ENCODE measurements at places on chromosomes 1 and 21. TPM values are rescaled to one million over a fixed set of nuclear protein-coding genes. Genes with fewer than 3 reads are reported as not detected.
A peak's percentile ranks its signal among the peaks of the same experiment; 100 is the strongest.

- no peaks in the 10 kb centered on the region for H3K36me3 ChIP-seq
- no peaks in the 10 kb centered on the region for H3K4me1 ChIP-seq
- H3K27ac ChIP-seq = no peak overlapping the region
- DNase-seq = no peak
- H3K27me3 ChIP-seq = peaks cover 2% of the 10 kb centered on the region
- no peak overlapping the region for H3K4me3 ChIP-seq
Observed at GRCh38 chr1:55559161-55559611, 344.0 kb upstream of the USP24 start.

DNA sequence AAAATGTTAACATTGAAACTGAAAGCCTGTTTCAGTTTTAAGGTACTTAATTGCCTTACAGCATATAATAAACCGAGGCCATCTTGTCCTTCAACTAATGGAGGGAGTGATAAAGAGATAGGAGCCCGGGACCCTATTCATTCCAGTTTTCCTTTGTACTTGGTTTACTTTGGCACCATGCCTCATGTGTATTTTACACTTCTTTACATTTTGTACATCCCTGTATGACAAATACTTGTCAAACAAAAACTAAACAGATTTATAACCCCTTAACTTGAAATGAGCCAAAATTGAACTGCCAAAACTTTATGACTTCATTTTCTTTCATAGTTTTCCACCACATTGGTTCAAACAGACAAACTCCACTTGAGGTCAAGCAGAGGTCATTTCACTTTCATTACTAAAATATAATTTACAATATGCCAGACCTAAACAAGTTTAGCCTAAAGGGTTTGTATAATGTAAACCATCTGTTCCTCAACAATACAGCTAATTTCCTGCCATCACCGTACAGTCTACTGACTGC is 30.9 kb upstream of the UBE2U start:
- H3K27me3 ChIP-seq = peaks cover 16% of the 10 kb centered on the region
- H3K4me3 ChIP-seq = no peak overlapping the region
- no peak for DNase-seq
- H3K36me3 ChIP-seq = no peaks in the 10 kb centered on the region
- H3K4me1 ChIP-seq = peaks cover 23% of the 10 kb centered on the region

GRCh38 chr1:168861421-168862004 is 132.5 kb upstream of the DPT start:
- DNase-seq = no peak
- H3K27ac ChIP-seq = no peak overlapping the region
- peaks cover 4% of the 10 kb centered on the region for H3K27me3 ChIP-seq
- no peaks in the 10 kb centered on the region for H3K4me1 ChIP-seq

- H3K36me3 ChIP-seq = no peaks in the 10 kb centered on the region
- no peak overlapping the region for H3K4me3 ChIP-seq
- H3K27ac ChIP-seq = no peak overlapping the region
- H3K27me3 ChIP-seq = no peaks in the 10 kb centered on the region
Observed at GRCh38 chr1:206932177-206932576, 10.4 kb upstream of the FCMR start.

DNA sequence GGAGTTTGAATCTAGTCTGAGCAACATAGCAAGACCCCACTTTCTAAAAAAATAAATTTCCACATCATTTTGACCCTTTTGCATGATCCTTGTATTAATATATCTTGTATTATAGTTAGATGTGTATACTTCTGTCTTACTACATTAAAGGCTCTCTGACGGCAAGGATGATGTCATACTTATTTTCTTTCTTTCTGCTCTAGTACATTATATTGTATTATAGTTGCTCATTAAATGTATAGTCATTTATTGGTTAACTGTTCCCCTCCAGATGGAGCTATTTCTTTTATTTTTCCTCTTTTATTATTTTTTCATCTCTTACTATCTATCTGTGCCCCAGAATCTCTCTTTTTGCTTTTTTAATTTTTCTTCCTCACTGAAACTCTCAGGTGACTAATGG is 15.0 kb upstream of the OLFML2B start:
- no peak overlapping the region for H3K4me3 ChIP-seq
- H3K36me3 ChIP-seq = no peaks in the 10 kb centered on the region
- no peak overlapping the region for H3K27ac ChIP-seq
- no peak for DNase-seq
- H3K27me3 ChIP-seq = peaks cover 4% of the 10 kb centered on the region

Gene GPR153
- total RNA-seq = 0.25 TPM

- no peak for DNase-seq
- no peak overlapping the region for H3K4me3 ChIP-seq
- no peak overlapping the region for H3K27ac ChIP-seq
- H3K36me3 ChIP-seq = no peaks in the 10 kb centered on the region
- H3K27me3 ChIP-seq = peaks cover 14% of the 10 kb centered on the region
Observed at GRCh38 chr1:200918006-200918405, 23.3 kb downstream of the INAVA start.

Gene LIPI
- not detected for total RNA-seq

GRCh38 chr1:206679738-206680211 is 4.9 kb upstream of the MAPKAPK2 start:
- no peak overlapping the region for H3K4me3 ChIP-seq
- H3K36me3 ChIP-seq = no peaks in the 10 kb centered on the region
- peaks cover 45% of the 10 kb centered on the region for H3K4me1 ChIP-seq
- H3K27ac ChIP-seq = peak overlapping the region; percentile 47

Gene S100A2
- total RNA-seq = 7.0 TPM

Gene MIXL1
- not detected for total RNA-seq

Gene SLC35F3
- 0.86 TPM for total RNA-seq

DNA sequence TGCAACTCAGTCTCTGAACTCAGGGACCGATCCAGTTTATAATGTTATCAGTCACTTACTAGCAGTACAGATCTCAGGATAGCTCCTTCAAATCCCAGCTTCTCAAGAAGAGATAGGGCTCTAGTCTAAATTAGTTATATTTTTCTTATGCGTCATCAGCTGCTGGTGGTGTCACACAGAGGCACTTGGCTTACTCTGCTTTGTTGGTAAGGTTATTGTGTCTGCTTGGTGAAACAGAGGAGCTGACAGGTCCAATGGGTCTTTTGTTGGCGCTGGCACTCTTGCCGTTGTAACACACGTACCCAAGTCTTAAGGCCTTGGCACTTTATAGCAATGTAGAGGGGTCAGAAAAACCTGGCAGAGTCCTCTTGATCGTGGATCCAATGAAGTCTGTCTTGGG is 12.2 kb downstream of the TOR1AIP2 start:
- H3K4me1 ChIP-seq = peaks cover 4% of the 10 kb centered on the region
- H3K27ac ChIP-seq = no peak overlapping the region
- no peak overlapping the region for H3K4me3 ChIP-seq
- peaks cover 39% of the 10 kb centered on the region for H3K36me3 ChIP-seq
- no peak for DNase-seq
- H3K27me3 ChIP-seq = no peaks in the 10 kb centered on the region

DNA sequence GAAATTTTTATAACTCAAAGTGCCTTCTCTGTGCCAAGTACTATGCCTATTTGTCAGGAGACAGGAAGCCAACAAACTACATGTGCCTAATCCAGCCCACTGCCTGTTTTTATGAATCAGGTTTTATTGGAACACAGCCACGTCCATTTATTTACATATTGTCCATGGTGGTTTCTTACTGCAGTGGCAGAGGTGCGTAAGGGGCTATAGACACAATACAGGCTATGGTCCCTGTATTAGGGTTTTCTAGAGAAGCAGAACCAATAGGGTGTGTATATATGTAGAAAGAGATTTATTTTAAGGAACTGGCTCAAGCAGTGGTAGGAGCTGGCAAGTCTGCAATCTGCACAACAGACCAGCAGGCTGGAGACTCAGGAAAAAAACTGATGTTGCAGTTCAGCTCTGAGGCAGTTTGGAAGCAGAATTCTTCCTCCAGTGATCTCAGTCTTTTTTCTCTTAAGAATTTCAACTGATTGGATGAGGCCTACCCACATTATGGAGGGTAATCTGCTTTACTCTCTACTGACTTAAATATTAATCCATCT is 15.4 kb downstream of the PPIE start:
- H3K36me3 ChIP-seq = peaks cover 56% of the 10 kb centered on the region
- H3K27me3 ChIP-seq = no peaks in the 10 kb centered on the region
- H3K27ac ChIP-seq = no peak overlapping the region
- no peaks in the 10 kb centered on the region for H3K4me1 ChIP-seq
- no peak overlapping the region for H3K4me3 ChIP-seq
- DNase-seq = no peak

Gene SPRR2B
- total RNA-seq = not detected

Gene S100A8
- not detected for total RNA-seq

Gene ZNF670
- total RNA-seq = 4.3 TPM

Gene LSS
- 14.1 TPM for total RNA-seq

Gene SMIM1
- total RNA-seq = 4.2 TPM

GRCh38 chr1:185821612-185822385 is 87.6 kb downstream of the HMCN1 start:
- no peak overlapping the region for H3K27ac ChIP-seq
- H3K27me3 ChIP-seq = peaks cover 4% of the 10 kb centered on the region
- no peaks in the 10 kb centered on the region for H3K4me1 ChIP-seq
- no peaks in the 10 kb centered on the region for H3K36me3 ChIP-seq
- no peak for DNase-seq
- H3K4me3 ChIP-seq = no peak overlapping the region

Gene FMOD
- 0.87 TPM for total RNA-seq

GRCh38 chr1:110490791-110491451 is 28.1 kb downstream of the KCNA10 start:
- no peak for DNase-seq
- no peak overlapping the region for H3K4me3 ChIP-seq
- no peaks in the 10 kb centered on the region for H3K27me3 ChIP-seq

DNA sequence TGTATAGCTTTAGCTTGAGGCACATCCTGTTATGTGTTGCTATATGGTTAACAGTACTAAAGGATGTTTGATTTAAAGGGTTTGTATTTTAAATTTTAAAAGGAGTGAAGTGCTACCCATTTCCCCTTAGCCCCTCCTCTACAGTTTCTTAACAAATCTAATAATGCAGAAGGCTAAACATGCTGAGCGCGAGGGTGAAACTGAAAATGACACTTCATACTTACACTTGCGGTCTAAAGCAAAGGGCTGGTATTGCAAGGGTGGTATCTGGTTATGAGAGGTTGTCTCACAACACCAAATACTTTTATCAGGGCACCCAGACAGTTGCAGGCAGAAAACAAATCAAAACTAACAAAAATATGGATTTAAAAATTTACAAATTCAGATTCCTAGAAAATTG is 172.3 kb downstream of the SIPA1L2 start:
- H3K27ac ChIP-seq = no peak overlapping the region
- no peaks in the 10 kb centered on the region for H3K27me3 ChIP-seq
- no peaks in the 10 kb centered on the region for H3K36me3 ChIP-seq
- H3K4me1 ChIP-seq = no peaks in the 10 kb centered on the region
- DNase-seq = peak; percentile 31

DNA sequence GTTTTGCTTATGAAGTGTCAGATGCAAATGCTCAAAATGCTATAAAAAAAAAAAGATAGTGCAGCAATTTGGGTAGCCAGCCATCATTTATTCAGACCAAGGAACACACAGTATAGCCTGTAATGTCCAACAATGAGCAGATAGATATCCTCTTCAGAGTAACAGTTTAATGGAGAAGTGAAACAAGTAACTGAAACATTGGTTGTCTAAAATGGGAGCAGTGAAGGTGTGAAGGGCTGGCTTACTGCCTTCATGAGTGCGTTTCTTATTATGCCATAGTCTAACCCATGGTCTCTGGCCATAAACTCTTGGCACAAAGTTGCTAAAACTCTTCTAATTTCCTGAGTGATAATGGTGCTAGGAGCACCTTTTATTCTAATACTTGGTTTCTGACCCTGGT is 11.4 kb downstream of the RGS5 start:
- no peaks in the 10 kb centered on the region for H3K36me3 ChIP-seq
- H3K4me1 ChIP-seq = no peaks in the 10 kb centered on the region
- no peak overlapping the region for H3K27ac ChIP-seq
- no peaks in the 10 kb centered on the region for H3K27me3 ChIP-seq
- no peak overlapping the region for H3K4me3 ChIP-seq

GRCh38 chr1:160797861-160798273 is 1.9 kb downstream of the LY9 start:
- H3K27me3 ChIP-seq = no peaks in the 10 kb centered on the region
- peak; percentile 83 for DNase-seq

DNA sequence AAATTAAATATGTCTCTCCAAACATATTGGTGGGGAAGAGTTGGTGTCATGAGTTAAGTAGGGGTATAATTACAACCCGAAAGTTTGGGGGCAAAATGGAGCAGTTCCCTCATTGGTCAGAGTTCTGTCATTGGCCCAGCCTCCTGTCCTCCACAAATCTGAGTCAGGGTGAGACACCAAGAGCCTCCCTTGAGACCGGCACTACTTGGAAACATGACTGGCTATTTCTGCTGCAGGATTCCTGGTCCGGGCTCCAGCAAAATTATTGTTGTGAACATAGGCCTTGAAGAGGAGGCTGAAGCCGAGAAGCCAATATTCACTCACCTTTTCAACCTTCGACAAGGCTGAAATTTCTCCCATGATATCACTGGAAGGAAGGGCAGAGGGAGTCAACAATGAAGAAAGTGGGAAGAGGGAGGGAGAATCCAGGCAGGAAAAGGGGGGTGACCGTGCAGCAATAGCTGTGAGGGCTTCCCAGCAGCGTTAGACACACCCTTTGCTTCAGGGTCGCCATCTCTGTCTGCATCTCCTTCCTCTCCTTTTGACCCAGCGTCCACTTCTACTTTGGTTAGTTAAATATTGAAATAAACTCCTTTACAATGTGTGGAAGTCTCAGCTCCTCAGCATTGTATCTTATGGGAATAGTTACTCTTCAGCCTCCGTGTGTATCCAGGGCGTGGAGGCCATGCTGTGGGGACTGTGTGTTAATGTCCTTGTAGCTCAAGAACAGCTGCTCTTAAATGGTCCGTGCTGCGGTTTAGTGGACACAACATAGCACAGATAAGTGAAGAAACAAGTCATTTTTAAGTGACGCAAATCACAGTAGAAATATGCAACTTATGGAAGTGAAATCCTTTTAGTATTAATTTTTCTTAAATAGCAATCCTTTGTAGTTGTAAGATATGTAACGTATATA is 307.4 kb downstream of the DISC1 start:
- H3K27me3 ChIP-seq = no peaks in the 10 kb centered on the region
- no peak overlapping the region for H3K27ac ChIP-seq
- no peak for DNase-seq
- no peak overlapping the region for H3K4me3 ChIP-seq
- H3K4me1 ChIP-seq = peaks cover 14% of the 10 kb centered on the region

Gene HLX
- 0.25 TPM for total RNA-seq

DNA sequence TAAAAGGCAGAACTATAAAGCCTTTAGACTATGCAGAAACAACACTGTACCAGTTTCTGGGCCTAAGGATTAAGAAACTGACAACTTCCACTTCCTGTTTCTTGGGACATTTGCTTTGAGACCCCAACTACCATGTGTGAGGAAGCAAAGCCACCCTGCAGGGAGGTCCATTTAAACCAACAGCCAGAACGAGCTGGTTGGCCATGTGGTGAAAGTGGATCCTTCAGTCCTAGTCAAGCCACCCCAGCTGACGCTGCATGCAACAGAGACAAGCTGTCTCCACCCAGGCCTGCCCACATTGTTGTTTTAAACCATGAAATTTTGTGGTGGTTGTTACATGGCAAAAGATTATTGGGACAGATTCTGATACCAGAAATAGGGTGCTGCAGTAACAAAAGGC is 31.8 kb upstream of the SLFNL1 start:
- no peaks in the 10 kb centered on the region for H3K4me1 ChIP-seq
- H3K27ac ChIP-seq = no peak overlapping the region

GRCh38 chr1:170807432-170807831 is 127.9 kb upstream of the MROH9 start:
- H3K4me1 ChIP-seq = no peaks in the 10 kb centered on the region
- no peak overlapping the region for H3K4me3 ChIP-seq
- H3K27me3 ChIP-seq = peaks cover 11% of the 10 kb centered on the region
- DNase-seq = no peak
- no peak overlapping the region for H3K27ac ChIP-seq
- no peaks in the 10 kb centered on the region for H3K36me3 ChIP-seq

Gene RCSD1
- total RNA-seq = 59.9 TPM

- peaks cover 11% of the 10 kb centered on the region for H3K4me1 ChIP-seq
- H3K27me3 ChIP-seq = no peaks in the 10 kb centered on the region
- no peak overlapping the region for H3K4me3 ChIP-seq
- no peak overlapping the region for H3K27ac ChIP-seq
Observed at GRCh38 chr1:155479205-155479604, 83.4 kb downstream of the ASH1L start.

Data from activated CD4-positive, alpha-beta T cell treated with anti-CD3 and anti-CD28 coated beads for 36 hours (primary cell).